AG08395 (cell line): ENCODE measurements at places on chromosomes 1 and 21.

GRCh38 chr1:151036356-151036755 lies at the start of gene BNIPL:
BNIPL (plus strand) TSS chr1:151036586; CDS start chr1:151036726, 140 bp downstream.
- DNase-seq: no peak

GRCh38 chr1:109578947-109579443 lies 30.6 kb downstream of the GNAI3 start:
- DNase-seq: peak; percentile 9

DNA sequence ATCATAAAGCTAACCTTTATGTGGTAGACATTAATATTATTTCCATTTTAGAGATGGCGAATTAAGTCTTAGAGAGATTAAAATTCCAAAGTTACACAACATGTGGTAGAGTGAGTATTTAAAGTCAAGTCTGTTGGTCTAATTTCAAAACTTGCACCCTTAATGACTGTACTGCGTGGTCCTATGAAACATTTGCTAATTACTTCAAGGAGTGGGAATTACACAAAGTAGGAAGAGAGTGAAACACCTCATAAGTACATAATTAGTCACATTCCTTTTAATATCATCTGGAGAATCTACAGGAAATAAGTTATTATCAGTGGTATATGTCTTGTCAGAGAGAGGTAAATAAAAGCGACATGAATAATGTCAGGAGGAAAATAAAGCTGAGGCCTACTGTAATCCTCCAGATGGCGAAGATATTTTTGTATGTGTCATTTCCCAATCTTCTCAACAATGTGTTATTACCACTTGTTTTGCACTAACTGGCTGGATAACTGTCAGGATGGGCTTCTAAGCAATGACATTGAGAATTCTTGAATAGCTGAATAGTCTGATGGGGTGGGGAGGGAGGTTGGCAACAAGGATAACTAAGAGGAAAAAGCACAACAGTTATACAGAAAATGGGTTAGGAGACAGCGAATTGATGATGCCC lies 95.5 kb downstream of the TNFSF18 start:
- DNase-seq: peak; percentile 85

GRCh38 chr1:158145173-158145719 lies 35.4 kb upstream of the CD1D start:
- peak; percentile 34 for DNase-seq

DNA sequence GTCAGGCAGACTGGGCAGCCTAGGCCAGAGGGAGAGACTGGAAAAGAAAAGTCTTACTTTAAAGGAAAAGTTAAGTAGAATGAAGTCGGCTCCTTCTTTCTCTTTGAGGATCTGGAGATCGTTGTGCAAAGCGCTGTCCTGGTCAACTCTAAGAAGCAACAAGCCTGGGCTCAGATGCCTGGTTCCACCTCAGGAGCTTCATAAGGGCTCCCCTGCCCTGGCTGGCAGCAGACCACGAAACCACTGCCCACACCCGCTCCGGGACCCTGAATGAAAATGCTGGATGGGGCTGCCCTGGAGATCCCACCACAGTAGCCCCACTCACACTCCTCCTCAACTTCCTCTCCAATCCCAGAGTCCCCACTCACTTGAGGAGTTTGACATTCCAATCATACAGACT lies 6.4 kb downstream of the UBE2Q1 start:
- no peak for DNase-seq

- no peak for DNase-seq
Measured at GRCh38 chr1:191709215-191709614, 449.0 kb upstream of the RGS18 start.

DNA sequence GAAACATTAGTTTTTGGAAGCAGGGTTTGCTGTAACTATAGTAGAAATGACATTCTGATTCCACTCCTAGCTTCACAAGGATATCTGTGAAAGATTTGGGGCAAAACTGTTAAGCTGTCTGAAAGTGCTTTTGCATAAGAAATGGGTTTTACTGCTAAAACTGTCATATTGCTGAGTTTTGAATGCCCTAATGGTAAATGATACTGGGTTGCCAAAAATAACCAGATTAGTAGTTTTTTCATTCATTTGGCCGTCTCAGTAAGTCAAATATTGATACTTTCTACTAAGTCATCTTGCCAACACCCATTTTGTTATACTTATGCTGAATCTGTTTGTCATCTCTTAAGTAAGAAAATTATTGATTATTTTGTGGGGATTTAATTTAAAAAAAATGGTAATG lies 399 bp upstream of the PTPRC start:
- DNase-seq: no peak

GRCh38 chr1:1032424-1032823 lies 12.5 kb downstream of the AGRN start:
- DNase-seq: no peak

- DNase-seq: no peak
Measured at GRCh38 chr1:178483251-178483957, 13.4 kb downstream of the CLEC20A start.

- DNase-seq: peak; percentile 49
Measured at GRCh38 chr1:98991127-98992012, 13.3 kb downstream of the PLPPR5 start.

GRCh38 chr1:94227624-94228023 lies 9.8 kb downstream of the ARHGAP29 start:
- no peak for DNase-seq

GRCh38 chr21:42703965-42704364 lies 50.5 kb downstream of the PDE9A start:
- no peak for DNase-seq

DNA sequence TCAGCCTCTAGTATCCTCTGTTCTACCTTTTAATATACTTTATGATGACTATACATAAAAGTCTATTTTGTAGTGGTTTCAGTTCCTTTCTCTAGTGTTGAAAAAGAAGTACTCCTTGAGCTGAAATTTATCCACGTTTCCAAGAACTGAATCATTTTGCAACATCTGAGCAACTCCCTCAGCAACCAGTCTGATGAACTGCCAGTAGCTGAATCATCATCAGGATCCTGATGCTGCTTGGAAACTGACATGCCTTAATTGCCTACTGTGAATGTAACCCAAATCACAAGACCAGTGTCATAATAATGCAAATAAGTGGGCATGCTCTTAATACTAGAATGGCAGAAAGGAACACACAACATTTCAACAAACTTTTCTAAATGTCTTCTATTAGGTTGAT lies 103.3 kb downstream of the CYYR1 start:
- DNase-seq: peak; percentile 84

- DNase-seq: peak; percentile 31
Measured at GRCh38 chr1:100862591-100862990, 32.1 kb downstream of the EXTL2 start.

GRCh38 chr1:68204977-68205630 lies 27.2 kb downstream of the WLS start:
- no peak for DNase-seq

GRCh38 chr1:209318181-209319056 lies 265.1 kb upstream of the CAMK1G start:
- peak; percentile 17 for DNase-seq

DNA sequence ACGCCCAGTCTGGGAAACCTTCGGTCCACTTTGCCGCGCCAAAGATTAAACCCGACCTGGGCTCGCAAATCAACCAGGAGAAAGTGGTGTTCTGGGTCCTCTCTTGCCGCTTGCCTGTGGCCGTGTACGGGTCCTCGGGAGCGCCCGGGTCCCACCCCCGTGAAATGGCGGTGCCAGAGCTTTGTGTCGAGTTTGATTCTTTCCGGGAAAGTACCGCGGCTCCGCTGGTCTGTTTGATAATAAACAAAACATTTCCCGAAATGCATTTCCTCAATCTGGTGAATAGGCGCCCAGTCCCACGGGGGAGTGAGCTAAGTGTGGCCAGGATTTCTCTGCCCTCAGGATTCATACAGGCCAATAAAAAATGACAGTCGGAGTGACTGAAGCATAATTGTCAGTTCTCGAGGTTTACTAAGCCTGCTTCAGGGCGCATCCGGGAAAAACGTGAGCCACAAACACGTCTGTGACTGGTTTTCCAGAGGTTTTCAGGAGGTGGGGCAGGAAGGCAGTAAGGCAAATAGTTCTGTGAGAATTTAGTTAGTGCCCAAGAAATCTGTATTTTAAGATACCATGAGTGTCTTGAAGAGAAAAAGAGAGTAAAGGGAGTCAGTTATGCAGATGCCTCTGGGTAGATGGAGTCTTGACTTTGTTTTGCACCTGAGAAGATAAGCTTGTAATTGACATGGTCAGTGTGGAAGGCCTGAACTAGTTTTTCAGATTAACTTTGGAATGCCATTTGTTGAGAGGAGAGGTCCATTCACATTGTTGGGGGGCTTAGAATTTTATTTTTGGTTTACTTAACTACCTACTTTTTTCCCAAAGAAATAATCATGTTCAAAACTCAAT lies 675 bp downstream of the IFNAR1 start:
- DNase-seq: peak; percentile 65
